ENCODE measurements at places on chromosomes 13 and 19.

GRCh38 chr13:35255241-35255640 is 221.2 kb downstream of the MAB21L1 start:
- no peak for DNase-seq

- DNase-seq, result no peak
Observed at GRCh38 chr19:16943942-16944625, 55.3 kb downstream of the F2RL3 start.

DNA sequence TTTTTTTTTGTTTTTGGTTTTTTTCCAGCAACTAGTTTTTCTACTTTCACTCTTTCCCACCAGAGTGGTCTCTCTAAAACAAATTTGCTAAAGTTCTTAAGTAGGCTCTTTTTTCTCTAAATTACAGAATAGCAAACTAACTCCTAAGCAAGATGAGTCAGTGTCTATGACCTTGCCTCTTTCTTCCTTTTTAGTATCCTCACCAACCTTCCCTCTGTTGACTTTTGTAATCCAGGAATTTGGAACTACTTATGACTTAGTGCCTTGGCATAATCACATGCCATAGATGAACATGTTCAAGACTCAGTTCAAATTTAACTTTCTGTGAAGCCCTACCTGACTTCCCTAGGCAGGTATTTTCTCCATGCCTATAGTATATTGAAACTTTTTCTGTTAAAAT is 32.3 kb upstream of the AKAP11 start:
- peak; percentile 25 for DNase-seq

DNA sequence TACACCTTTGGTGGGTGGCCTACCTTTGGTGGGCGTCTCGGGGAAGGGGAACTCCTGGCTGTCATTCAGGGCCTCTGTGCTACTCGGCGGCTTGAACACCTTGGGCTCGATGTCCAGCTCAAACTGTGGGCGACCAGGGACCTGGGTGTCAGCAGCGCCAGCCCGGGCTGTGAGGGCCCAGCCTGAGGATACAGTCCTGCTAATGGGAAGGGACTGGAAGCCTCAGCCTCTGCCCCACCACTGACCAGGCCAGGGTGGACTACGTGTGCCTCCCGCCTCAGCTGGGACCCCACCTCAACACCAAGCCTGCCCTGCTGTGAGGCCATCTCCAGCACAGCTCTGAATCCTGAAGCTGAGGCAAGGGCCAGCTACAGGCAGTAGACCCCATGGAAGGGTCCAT is 7.7 kb downstream of the TMEM259 start:
- no peak for DNase-seq

DNA sequence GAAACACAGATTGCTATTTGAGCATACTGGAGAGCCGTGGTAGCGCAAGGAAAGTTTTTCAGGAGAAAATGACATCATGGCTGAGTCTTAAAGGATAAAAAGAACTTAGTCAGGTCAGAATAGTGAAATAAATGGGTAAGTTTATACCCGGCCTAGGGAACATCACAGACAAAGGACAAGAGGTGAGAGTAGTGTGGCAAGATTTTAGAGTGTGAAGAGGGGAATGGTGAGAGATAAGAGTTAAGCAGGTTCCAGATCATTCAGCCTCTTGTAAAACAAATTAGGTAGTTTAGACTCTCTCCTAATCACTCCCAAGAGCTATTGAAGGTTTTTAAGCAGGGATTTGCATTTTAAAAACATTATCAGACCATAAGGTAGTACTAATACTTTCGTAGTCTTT is 116.0 kb upstream of the MAB21L1 start:
- no peak for DNase-seq

- no peak for DNase-seq
Observed at GRCh38 chr13:113425941-113426590, 27.2 kb downstream of the ADPRHL1 start.

DNA sequence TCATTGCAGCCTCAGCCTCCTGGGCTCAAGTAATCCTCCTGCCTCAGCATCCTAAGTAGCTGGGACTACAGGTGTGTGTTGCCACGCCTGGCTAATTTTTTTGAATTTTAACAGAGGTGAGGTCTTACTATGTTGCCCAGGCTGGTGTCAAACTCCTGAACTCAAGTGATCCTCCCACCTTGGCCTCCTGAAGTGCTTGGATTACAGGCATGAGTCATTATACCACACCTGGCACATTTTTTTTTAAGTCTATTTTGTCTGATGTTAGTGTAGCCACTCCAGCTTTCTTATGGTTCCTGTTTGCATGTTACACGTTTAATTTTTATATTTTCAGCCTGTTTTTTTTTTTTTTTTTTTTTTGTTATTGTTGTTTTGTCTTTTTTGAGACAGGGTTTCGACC is 24.8 kb downstream of the KDM4B start:
- no peak for DNase-seq

GRCh38 chr19:1074544-1075283 is 7.7 kb downstream of the ARHGAP45 start:
- no peak for DNase-seq

GRCh38 chr19:28913626-28914025 is 299.3 kb downstream of the UQCRFS1 start:
- DNase-seq, result no peak

DNA sequence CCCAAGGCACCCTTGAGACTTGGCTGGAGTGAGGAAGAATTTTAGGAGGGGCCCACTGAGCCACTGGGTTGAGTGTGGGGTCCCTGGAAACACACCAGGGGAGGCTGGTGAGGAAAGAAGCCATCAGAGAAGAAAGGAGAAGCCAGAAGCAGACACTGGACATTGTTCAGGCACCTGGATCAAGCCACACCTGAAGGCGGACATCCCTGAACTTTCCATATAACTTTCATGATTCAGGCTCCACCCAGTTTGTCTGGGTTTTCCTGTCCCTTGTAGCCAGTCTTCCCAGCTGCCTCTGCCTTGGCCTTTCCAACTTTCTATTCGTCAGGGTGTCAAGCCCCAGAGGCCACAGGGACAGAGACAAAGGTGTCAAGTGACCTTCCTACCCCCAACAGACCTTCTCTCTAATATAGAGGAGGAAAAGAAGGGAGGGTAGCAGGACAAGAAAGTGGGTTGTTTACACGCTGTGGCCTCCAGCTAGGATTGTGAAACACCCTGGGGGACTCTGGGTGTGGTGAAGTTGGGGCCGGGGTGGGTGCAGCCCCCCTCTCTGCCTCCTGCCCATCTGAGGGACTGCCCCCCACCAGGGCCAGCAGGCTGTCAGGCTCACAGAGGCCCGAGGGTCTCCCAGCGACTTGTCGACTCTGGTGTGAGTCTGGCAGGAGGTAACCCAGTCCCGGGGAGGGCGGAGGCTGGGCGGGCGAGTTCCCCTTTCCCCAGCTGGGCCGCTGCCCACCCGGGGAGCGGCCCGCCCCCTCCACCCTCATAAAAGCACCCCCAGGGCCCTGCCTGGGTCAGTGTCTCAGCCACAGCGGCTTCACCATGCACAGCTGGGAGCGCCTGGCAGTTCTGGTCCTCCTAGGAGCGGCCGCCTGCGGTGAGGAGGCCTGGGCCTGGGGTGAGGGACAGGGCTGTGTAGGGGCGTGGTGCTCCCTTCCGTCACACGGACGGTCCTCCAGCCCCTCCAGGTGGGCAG is at the start of gene CFD:
CFD (plus strand) TSS at position 797 of the 976 bp plus-strand sequence; CDS start at position 823, 26 bp downstream.
- DNase-seq, result no peak

- DNase-seq, result no peak
Observed at GRCh38 chr13:86922936-86923335, 748.2 kb upstream of the SLITRK5 start.

DNA sequence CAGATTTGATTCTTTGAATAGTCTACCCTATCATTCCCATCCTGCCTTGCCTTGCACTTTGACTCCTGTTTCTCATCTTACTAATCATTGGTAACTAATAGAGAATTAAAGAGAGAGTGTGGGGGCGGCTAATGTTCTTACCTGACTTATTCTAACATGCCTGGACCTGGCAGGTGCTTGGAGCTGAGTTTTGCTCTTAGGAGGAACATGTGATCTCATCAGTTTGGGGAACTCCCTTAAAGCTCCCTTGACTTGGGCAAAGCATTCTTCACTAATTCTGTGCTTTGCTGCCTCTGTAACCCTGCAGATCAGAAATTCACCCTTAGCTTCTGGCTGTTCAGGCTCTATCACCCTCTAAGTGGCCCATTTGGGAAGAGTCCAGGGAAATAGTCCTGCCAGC is 861.1 kb downstream of the GPC5 start:
- no peak for DNase-seq

DNA sequence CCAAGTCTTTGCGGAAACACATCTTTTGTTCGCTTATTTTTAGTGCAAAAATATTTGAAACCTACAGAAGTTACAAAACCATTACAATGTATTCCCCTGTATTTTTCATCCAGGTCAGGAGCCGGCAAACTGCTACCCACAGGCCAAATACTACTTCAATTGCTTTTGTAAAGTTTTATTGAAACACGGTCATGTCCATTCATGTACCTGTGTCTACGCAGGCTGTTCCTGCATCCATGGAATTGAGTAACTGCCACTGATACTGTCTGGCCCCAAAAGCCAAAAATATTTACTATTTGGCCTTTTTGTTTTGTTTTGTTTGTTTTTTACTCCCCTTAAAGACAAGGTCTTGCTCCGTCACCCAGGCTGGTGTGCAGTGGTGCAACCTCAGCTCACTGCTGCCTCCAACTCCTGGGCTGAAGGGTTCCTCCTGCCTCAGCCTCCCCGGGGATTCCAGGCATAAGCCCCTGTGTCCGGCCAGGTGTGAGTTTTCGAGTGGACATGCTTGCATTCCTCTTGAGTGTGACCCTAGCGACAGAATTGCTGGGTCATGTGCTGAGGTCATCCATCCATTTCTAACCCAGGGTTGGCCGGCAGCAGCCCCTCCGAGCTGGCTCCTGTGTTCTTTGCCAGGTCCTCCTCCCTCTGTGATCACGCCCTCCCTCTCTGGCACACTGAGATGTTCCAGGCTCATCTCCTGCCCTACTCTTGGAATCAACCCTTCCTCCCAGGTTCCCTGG is 10.9 kb upstream of the S1PR4 start:
- no peak for DNase-seq

- DNase-seq, result no peak
Observed at GRCh38 chr19:47698631-47699359, 14.4 kb upstream of the EHD2 start.

GRCh38 chr19:45322744-45323281 is at the start of gene CKM:
TSS of gene CKM (minus strand) at chr19:45322875. CDS start at chr19:45319713, 3,162 bp downstream.
- no peak for DNase-seq

- no peak for DNase-seq
Observed at GRCh38 chr19:58058467-58058866, 615 bp upstream of the ZNF135 start.

- DNase-seq, result no peak
Observed at GRCh38 chr13:22211876-22212275, 541.0 kb downstream of the FGF9 start.
